AG10803 (cell line): ENCODE measurements at places on chromosomes 5 and 9.

- DNase-seq = peak; percentile 2
Measured at GRCh38 chr9:70832492-70832891, 288.9 kb downstream of the TRPM3 start.

DNA sequence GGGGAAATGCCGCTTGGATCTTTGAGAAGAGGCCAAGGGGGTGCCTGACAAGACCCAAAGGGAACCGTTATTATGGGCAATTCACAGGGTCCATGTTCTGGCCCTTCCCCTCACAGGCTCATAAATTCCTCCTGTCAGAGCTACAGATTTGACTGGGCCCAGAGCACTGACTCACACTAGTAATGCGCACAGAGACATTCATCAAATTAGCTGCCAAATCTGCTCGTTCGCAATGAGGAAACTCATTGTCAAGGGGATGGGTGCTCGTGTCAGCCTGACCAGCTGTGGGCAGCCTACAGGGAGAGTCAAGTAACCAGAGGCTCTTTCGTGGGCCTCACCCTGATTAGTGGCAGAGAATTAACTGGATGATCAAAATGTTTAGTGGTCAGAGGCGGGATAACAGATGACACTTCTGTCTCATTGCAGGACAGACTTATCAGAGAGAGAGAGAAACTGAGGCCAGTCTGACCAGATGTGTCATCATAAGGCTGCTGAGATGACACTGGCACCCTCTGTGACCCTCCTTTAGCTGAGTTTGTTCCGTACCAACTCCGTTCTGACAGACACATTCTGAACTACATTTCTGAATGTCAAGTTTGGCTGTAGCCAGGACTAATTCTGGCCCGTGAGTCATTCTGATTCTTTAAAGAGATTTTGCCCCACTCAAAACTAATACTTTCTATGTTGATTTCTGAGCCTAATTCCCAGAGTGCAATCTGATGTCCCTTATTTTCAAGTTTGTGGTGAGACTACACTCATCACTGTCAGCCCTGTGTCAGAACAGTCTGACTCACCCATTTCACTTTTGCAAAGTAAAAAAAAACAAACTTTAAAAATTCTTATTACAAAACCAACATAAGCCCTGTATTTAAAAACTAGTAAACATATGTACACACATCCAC, 377.1 kb downstream of the ACTL7B start:
- peak; percentile 92 for DNase-seq

- no peak for DNase-seq
Measured at GRCh38 chr9:3321186-3321585, 204.6 kb downstream of the RFX3 start.

DNA sequence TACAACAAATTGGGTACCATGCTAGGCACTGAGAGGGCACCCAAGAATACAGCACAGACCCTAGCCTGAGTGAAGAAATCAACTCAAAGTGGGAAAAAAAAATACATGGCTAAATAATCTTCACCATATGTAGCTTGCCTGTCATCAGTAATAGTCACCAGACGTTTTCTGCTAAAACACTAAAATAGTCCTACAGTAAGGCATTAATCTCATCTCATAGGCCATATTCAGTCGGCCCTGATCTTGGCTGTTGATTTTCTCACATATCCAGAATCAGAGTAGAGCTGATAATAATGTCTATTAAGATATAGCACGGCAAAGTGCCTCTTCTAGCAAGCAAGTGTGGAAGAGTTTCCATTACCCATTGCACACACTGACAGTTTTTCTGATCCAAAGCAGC, 322.1 kb upstream of the SLC30A5 start:
- no peak for DNase-seq

DNA sequence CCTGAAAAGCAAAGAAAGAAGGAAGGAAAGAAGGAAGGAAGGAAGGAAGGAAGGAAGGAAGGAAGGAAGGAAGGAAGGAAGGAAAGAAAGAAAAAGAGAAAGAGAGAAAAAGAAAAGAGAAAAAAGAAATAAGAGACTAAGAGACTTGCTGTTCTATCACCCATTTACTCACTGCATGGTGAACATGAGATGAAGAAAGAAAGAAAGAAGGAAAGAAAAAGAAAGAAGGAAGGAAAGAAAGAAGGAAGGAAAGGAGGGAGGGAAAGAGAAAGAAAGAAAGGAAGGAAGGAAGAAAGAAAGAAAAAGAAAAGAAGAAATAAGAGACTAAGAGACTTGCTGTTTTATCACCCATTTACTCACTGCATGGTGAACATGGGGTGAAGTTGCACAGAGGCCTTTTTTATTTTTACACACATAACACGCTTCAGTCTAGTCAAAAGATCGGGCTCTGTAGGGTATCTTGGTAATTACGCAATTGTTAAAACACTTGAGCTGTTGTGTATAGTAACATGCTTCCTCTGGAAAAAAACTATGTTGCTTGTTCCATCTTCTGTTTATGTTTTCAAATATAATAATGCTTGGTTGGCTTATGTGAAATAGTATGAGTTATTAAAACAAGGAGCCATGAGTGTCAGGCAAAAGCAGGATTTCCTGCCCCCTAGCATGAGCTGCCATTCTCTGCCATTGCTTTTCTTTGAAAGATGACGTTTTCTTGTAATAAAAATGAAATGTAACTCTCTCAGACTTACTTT, 119.3 kb upstream of the ZNF608 start:
- no peak for DNase-seq

DNA sequence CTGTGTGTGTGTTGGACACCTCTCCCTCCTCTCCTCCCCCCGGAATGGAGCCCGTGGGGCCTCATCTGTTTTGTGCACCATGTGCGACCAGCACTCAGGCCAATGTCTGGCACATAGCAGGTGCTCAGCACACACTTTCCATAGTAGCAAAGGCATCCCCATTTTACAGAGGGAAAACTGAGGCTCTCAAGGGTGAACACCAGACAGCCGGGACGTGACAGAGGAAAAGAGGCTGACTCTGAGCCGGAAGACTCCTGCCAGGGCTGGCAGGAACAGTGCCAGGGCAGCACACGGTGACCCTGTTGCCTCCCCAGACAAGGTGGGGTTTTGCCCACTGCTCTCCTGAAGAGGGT, 1.8 kb upstream of the AGPAT2 start:
- no peak for DNase-seq

- no peak for DNase-seq
Measured at GRCh38 chr5:43675357-43675756, 72.4 kb downstream of the NNT start.

DNA sequence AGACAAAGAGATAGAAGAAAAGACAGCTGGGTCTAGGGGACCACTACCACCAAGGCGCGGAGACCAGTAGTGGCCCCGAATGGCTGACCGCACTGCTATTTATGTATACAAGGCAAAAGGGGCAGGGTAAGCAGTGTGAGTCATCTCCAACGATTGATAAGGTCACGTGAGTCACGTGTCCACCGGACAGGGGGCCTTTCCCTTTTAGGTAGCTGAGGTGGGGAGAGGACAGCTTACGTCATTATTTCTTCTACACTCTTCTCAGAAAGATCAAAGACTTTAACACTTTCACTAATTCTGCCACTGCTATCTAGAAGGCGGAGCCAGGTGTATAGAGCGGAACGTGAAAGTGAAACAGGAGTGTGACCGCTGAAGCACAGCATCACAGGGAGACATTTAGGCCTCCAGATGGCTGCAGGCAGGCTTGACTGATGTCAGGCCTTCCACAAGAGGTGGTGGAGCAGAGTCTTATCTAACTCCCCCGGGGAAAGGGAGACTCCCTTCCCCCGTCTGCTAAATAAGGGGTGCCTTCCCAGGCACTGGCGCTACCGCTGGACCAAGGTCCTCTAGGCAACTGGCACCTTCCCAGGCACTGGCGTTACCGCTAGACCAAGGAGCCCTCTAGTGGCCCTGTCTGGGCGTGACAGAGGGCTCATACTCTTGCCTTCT, 6.1 kb upstream of the PRR16 start:
- DNase-seq = peak; percentile 64

GRCh38 chr9:26904070-26904469, 11.5 kb upstream of the CAAP1 start:
- no peak for DNase-seq

- peak; percentile 52 for DNase-seq
Measured at GRCh38 chr9:130128733-130129431, 43.3 kb upstream of the NCS1 start.

DNA sequence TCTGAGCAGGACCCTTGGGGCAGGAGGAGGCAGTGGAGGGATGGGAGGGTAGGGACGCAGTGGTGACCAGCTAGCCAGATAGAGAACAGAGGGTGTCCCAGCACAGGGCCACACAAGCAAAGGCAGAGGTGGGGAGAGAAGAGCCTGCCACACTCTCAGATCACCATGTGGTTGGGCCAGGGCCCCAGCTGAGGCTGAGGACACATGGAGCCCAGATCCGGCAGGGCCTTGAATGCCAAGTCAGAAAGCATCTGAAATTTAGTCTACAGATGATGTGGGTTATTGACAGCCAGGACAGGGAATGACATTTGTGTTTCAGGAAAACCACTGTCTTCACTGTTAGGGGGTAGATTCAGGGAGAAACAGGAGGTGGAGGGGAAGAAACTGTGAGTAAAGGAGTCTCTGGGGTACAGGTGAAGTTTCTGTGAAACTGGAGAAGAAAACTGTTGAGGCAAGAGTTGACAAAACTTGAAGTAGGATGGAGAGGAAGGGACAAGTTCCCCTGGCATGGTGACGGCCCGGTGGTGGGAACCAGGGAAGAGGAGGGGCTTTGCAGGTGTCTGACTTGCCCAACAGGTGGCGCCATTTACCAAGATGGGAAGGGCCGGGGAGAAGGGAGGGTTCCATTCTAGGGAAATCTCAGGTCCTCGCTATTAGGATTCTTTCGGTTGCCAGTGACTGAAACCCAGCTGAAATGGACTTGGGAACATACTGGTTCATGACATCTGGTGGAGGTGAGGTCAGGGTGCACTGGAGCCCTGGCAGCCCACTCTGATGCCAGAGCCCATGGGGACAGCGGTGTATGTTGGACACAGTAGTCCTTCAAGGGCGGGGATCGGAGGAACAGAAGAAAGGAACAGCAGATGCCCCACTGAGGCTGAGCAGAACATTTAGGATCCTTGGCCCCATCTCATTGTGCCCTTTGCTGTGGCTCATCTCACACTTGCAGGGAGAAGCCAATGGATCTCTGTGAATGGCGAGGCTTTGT, 100.1 kb downstream of the KCNIP1 start:
- no peak for DNase-seq

- DNase-seq = peak; percentile 97
Measured at GRCh38 chr9:123562844-123563346, 206.9 kb downstream of the CRB2 start.

DNA sequence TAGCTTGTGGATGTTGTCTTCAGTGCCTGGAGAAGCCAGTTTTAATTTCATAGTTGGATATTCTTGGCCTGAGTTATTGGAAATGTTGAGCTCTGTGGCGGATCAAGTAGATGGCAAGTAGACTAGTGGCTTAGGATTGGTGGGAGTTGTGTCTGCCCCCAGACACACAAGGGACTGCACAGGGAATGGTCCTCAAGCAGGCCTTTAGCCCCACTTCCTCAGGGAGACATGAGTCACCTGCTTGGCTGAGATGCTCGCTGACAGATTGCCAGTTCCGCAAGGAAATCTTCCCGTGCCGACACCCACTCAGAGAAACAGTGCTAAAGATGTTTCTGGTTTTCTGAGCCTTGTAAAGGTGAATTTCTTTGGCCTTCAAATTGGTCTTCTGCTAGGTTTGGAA, 18.8 kb upstream of the CATSPER3 start:
- DNase-seq = peak; percentile 6

- DNase-seq = no peak
Measured at GRCh38 chr5:140109759-140110645, 3.9 kb upstream of the PURA start.

DNA sequence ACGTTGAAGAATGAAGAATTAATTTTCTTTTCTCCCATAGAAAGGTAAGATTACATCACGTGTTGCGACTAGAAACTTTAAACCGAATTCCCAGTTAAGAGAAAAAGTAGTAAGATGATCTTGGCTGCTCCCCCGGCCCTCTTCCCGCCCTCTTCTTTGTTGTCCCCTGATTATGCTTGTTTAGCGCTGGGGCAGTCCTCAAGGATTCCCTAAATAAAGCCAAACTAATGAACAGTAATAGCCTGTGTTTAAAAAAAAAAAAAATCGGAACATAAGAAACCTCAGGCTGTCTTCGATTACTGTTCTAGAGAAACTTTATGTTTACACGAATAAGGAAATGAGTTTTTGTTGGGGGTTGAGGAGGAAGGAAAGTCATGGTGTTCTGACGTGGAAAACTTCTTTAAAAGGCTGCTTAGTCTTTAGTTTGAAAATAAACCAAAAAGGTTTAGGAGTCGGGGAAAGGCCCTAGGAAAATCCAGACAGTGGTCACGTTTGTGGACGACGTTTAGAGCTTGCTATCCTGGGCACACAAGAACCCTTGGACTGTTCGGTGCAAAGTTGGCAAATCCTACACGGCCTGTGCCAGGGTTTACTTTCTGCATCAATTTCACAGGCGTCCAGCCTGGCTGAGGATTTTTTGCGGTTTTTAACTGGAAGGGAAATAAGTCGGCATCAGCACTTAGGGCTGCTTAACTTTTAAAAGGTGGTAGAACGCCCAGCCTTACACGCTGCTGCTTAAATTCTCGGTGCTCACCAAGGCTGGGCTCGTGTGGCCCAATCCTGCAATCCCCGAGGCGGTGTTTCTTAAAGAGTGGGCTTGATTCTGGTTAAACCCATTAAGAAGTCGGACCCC, 1.1 kb upstream of the MAT2B start:
- DNase-seq = peak; percentile 68

GRCh38 chr9:105357937-105358336, 89.9 kb upstream of the FSD1L start:
- no peak for DNase-seq

DNA sequence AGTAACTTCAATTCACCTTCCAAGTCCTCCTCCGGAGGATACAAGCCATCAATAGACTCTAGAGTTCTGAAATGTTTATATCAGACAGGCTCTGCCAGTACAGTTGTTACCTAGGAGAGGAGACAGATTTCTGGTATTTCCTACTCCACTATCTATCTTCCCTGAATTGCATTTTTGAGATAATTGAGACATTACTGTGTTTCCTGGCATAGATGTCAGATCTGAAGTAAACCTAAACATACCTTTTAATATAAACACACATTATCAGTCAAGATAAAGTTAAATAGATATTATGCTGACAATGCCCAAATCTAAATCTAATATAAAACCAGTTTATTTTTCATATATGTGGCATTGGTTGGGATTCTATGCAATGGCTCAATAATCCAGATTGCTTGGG, 8.2 kb upstream of the TYRP1 start:
- DNase-seq = no peak

- DNase-seq = no peak
Measured at GRCh38 chr5:174251305-174252000, 205.9 kb downstream of the NSG2 start.

- peak; percentile 63 for DNase-seq
Measured at GRCh38 chr9:83030391-83031107, 32.4 kb downstream of the RASEF start.
